Left colon (tissue), 2 donors: ENCODE measurements at places on chromosomes 11 and 22. TPM values are rescaled to one million over a fixed set of nuclear protein-coding genes. Genes with fewer than 3 reads are reported as not detected.

THRSP gene
- not detected for total RNA-seq

MMP11 gene
- 1.6 TPM for total RNA-seq

FAT3 gene
- total RNA-seq, result 0.06 TPM

MYBPC3 gene
- not detected for total RNA-seq

HEPHL1 gene
- not detected for total RNA-seq

PDE2A gene
- 6.6 TPM for total RNA-seq

HPX gene
- 2.5 TPM for total RNA-seq
